ENCODE measurements at places on chromosomes 3 and 15. TPM values are rescaled to one million over a fixed set of nuclear protein-coding genes. Genes with fewer than 3 reads are reported as not detected.

Gene FSIP1
- 0.59 TPM for polyA plus RNA-seq

- DNase-seq: no peak
Measured at GRCh38 chr3:9064251-9064650, 101.0 kb upstream of the RAD18 start.

GRCh38 chr3:64008487-64009351 lies 14.6 kb downstream of the PSMD6 start:
- DNase-seq: no peak

GRCh38 chr15:82854554-82854953 lies 45.1 kb downstream of the WHAMM start:
- DNase-seq: no peak

GRCh38 chr3:65560133-65560532 lies 478.6 kb downstream of the MAGI1 start:
- no peak for DNase-seq

DNA sequence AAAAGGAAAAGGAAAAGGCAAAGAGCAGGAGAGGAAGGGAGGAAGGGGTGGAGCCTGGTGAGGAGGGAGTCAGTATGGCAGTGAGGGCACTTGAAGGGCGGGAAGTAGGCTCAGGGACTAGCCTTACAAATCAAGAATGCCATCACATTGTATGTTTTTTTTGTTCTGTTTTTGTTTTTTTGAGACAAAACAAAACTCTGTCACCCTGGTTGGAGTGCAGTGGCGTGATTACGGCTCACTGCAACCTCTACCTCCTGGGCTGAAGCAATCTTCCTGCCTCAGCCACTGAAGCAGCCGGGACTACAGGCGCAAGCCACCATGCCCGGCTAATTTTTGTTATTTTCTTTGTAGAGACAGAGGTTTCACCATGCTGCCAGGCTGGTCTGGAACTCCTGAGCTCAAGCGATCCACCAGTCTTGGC lies 10.5 kb upstream of the PIK3CB start:
- no peak for DNase-seq

- no peak for DNase-seq
Measured at GRCh38 chr3:73101881-73102280, 40.4 kb downstream of the EBLN2 start.

Gene CX3CR1
- polyA plus RNA-seq: 0.09 TPM

- no peak for DNase-seq
Measured at GRCh38 chr15:68154923-68155559, 50.1 kb downstream of the CALML4 start.

Gene ACAD9
- 55.9 TPM for polyA plus RNA-seq

Gene DUOXA2
- polyA plus RNA-seq: not detected

GRCh38 chr15:75531041-75531450 lies 48.1 kb downstream of the PTPN9 start:
- DNase-seq: no peak

GRCh38 chr3:139111392-139112229 lies 66.9 kb upstream of the PRR23C start:
- no peak for DNase-seq

Gene SLC22A14
- polyA plus RNA-seq: not detected

DNA sequence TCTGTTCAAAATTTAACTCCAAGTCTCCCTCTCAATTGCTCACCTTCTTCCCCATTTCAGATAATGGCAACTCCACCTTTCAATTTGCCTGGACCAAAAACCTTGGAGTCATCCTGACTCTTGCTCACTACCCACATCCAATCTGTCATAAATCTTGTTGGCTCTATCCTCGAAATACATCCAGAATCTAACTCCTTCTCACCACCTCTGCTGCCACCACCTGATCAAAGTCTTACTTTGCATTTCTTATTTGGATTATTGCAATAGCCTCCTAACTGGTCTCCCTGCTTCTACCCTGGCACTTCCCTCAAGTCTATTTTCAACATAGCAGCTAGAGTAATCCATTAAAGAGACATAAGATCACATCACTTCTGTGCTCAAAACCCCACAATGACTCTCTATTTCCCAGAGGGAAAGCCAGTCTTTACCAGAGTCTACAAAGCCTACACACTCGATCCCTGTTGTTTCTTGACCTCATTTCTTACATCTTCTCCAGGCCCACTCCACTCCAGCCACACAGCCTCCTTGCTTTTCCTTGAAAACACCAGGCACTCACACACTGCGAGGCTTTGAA lies 86.6 kb downstream of the GPR156 start:
- no peak for DNase-seq

- DNase-seq: no peak
Measured at GRCh38 chr3:63644212-63644797, 8.2 kb upstream of the SNTN start.

Gene IGF2BP2
- 0.11 TPM for polyA plus RNA-seq

- DNase-seq: no peak
Measured at GRCh38 chr3:117526470-117527079, 817.0 kb downstream of the TUSC7 start.

Gene ANAPC13
- 104 TPM for polyA plus RNA-seq

Gene FBXW12
- polyA plus RNA-seq: 0.18 TPM

Gene ABHD17C
- polyA plus RNA-seq: 0.31 TPM

Gene IP6K2
- 78.6 TPM for polyA plus RNA-seq

- DNase-seq: no peak
Measured at GRCh38 chr3:134486577-134487041, 752 bp downstream of the CEP63 start.

Gene TTLL13
- polyA plus RNA-seq: not detected

DNA sequence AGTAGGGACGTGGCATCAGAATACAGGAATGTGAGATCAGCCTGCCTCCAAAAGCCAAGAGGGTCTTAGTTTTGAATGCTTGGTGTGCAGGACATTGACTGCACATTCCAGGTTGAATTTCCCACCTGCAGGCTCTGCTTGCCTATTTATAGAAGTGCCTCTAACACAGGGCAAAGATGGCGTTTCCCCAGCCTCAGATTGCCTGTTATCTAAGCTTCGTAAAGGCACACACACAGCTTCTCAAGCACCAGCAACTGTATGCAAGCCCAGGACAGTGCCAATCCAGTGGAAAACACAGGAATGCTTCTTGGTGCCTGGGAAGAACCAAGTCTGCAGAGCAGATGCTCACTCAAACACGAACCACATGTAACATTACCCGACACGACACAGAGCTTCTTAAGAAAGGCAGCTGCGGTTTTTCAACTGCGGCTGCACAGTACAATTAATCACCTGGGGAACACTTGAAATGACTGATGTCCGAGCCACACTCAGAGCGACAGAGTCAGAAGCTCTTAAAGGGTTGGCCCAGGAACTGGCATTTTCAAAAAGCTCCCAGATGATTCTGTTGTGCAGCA lies 90.0 kb upstream of the ANKRD34C start:
- no peak for DNase-seq

Gene MINAR1
- polyA plus RNA-seq: not detected

DNA sequence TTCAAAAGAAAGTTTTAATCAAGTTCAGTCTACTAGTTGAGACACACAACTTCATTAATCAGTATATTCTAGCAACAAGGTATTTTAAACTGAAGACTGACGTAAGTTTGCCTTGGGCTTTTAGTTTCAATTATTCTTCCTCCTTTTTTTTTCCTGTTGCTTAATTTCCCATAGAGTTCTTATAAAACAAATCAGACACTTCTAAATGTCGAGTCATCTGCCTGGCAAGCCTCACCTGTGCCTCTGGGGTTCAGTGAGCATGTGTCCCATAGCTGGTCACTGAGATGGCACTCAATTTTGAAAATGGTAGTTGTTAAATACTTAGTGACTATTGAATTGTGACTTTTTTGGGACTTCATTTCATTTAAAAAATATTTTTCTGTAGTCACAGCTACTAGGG lies 27.4 kb downstream of the NKIRAS1 start:
- DNase-seq: no peak

DNA sequence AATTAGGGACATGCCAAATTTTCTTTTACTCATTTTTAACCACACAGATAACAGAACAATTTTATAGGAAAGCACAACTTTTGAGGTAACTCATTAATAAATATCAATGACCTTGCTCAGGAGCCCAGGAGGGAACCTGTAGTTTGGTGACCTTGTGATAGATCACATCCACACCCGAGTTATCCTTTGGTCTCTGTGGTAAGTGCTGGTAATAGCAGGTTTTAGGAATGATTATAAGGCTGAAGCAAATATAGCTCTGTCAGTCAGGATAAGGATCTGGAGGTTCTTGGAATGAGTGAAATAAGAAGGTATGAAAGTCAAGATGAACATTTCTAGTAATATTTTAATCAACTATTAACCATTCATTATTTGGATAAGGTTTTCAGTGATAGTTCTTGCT lies 46.5 kb downstream of the EPHA6 start:
- no peak for DNase-seq

DNA sequence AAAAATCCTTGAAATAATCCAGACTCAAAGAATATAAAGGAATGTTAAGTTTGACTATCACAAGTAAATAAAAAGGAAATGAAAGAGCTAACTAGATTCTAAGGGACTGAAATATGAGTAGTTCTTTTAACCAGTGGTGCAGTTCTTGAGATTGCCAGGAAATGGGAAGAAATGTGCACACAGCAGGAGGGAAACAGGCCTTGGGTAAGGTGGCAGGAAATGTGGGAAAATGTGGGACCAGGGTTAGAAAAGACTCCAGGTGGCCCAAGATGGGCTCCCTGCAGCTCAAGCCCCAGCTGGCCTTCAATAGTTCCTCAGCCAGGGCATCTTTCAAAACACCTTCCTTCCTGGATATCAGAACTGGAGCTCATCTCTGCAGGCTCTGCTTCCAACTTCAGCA lies 181.3 kb downstream of the ISL2 start:
- no peak for DNase-seq

DNA sequence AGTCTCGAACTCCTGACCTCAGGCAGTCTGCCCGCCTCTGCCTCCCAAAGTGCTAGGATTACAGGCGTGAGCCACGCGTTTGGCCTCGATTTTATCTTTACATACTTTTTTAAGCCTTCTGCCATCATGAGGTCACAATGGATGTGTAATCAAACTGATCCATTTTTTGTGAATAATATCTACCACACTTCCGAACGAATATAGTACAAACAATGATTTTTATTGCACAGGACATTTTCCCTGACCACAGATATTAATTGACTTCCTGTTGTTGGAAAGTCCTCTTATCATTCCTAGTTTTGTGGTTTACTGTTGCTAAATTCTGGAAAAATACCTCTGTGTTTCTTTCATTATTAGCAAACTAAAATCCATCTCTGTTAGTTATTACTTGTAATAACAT lies 68.9 kb downstream of the MINDY2 start:
- no peak for DNase-seq

Gene TICRR
- 9.9 TPM for polyA plus RNA-seq

DNA sequence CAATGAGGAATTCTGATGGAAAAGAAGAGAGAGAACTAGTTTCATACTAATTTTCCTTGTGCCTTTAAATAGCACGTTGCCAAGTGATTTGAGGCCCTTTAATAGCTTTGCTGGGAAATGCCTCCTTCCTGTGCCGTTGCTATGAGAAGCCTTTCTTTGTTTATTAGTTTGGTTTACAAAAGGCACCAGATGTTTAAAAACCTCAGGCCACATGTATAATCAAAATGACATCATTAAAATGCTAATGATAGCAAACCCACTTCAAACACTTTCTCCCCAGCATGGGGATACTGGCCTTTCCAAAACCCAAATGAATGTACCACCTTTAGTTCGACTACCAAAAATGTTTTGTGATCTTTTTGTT lies 50.0 kb upstream of the TBC1D23 start:
- DNase-seq: no peak

GRCh38 chr3:148955544-148956346 lies 35.6 kb upstream of the GYG1 start:
- no peak for DNase-seq

- no peak for DNase-seq
Measured at GRCh38 chr15:47929138-47929803, 191.5 kb upstream of the SLC24A5 start.

DNA sequence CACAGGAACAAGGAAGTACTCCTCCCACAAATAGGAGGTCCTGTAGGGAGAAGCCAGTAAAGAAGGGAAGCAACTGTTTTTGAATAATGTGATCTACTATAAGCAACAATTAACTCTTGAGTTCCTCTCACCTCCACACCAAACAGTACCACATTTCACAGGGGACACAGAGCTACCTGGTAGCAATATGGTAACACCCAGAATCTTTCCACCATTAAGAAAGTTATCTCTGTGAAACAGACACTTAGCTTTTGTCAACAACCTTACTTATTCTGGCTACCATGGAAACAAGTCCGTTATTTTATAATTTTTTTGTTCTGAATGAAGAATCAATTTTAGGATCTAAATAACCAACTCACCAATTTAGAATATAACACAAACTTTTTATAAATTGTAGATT lies 49.5 kb downstream of the TBL1XR1 start:
- DNase-seq: no peak

DNA sequence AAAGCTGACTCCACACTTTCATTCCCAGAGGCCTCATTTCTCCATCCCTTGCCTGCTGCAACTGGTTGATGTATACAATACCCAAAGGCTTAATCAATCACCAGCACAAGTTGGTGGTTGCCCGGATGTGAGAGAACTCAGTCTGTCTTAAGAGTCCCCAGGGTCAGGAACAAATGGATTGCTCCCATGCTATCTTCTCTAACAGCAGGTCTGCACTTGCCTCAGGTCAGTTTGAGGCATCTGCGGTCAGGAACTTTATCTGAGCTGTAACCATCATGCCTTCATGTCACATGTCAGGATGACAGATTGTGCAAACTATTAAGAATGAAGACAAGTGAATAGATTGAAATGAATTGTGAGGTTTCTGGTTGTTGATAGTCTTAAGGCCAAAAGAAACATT lies 56.1 kb downstream of the BFSP2 start:
- DNase-seq: no peak

Gene YEATS2
- polyA plus RNA-seq: 17.2 TPM

Gene IGSF10
- polyA plus RNA-seq: not detected

Gene SUSD5
- 0.09 TPM for polyA plus RNA-seq

DNA sequence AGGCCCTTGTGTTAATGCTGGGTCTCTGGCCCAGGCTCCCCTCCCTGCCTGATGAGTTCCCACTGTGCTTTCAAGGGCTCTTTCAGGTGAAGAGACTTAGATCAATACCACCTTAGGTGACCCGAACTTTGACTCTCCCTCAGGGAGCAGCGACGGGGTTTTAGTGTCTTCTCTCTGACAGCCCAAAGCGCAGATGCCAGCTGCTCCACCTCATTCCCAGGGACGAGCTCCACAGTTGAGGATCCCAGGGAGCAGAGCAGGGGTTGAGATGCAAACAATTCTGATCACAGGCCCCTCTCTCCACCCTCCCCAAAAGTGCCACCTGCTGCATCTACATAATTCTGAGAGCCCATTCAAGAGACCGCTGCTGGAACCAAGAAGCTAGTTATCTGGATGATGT lies 265.1 kb downstream of the TJP1 start:
- DNase-seq: no peak

DNA sequence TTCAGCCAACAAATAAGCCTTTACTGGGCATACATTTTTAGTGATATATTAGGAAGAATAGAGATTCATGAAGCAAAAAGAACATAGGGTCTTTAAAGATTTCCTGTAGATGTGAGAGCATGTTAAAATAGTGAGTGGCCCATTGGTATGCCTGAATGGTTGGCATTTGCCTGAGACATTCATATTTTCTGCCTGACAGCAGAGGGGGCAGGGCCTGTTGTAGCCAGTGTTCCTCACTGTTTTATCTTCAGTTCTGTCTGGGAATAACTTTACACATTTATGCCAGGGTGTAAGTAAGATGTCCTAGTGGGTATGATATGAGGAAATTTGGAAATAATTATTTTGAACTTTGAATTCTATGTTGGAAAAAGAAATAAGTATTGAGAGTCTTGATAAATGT lies 704.7 kb upstream of the ARPP21 start:
- no peak for DNase-seq

Gene ADAMTSL3
- polyA plus RNA-seq: 0.12 TPM

Data from GM12878 (cell line).